ENCODE measurements at places on chromosomes 2 and 18.

- DNase-seq = no peak
Observed at GRCh38 chr2:107543793-107544192, 282.9 kb upstream of the RGPD4 start.

GRCh38 chr2:166385313-166385712 is 9.6 kb upstream of the SCN9A start:
- DNase-seq = no peak

GRCh38 chr2:60370814-60371213 is 182.6 kb downstream of the BCL11A start:
- no peak for DNase-seq

DNA sequence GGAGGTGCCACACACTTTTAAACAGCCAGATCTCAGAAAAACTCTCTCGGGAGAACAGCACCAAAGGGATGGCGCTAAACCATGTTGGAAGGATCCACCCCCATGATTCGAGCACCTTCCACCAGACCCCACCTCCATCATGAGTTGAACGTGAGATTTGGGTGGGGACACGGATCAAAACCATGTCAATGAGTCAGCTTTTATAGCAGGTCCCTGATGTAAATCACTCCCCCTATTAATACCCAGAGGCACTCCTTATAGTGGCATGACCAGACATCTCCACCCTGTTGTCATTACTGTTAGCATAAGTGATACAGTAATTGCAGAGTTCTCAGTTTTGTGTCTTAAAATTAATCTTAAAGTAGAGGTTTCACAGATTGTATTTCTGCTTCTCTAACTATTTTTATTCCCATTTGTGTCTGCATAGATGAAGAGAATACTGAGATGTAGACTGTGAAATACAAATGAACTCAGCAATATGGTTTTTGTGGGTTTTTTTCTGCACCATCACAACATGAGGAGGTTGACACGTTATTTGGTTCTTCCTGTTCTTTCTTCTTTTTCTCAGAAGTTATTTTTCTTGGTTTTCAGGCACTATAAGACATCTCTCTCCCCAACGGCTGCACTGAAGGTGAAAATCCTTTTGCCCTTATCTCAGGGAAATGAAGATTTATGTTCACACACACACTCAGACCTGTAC is 218.2 kb downstream of the ARL4C start:
- DNase-seq = no peak

GRCh38 chr18:26619350-26619749 is 71.0 kb upstream of the KCTD1 start:
- no peak for DNase-seq

GRCh38 chr2:224165901-224166319 is 126.8 kb upstream of the SERPINE2 start:
- DNase-seq = no peak
